Left lobe of liver (tissue), 2 donors: ENCODE measurements at places on chromosomes 2 and 18.

- DNase-seq = no peak
Measured at GRCh38 chr2:173286153-173286809, 68.4 kb upstream of the CDCA7 start.

GRCh38 chr18:61129001-61129400 is 204.2 kb upstream of the CDH20 start:
- DNase-seq = no peak

GRCh38 chr2:233307565-233307964 is at the start of gene SAG:
Gene SAG, plus strand, starts transcription at chr2:233307816. Its CDS starts 1,374 bp downstream, at chr2:233309190.
- DNase-seq = no peak

DNA sequence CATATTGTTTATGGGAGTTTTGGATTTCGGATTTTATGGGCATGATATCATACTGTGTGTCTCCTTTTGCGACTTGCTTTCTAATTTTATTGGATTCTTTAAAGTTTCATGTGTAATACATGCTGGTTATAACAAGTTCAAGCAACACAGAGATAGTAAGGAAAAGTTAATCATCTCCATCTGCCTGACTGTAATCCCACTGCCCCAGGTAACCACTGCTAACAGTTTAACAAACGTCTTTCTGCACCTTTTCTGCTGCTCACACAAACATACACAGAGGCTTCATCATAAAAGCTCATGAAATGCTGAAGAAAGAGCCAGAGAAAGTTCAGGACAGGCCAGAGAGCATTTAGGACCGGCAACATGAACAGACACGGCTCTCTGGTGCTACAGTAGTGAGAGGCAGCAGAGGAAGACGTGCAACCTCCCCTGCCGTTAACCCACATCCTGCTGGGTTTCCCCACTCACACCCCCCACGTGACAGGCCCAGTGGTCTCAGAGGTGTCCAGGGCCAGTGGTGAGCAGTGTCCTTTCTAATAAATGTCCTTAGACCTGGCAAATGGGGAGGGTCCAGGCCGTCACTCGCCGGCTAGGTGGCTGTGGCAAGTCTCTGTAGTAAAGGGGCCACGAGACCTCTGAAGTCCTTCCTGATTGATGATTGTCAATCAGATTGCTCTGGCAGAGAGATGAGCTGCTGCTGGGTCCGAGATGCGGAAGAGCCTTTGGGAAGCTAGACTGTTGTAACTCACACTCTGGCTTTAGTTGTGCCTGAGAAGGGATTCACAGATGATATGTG is 43.0 kb upstream of the SLC1A4 start:
- DNase-seq = no peak
